ENCODE measurements at places on chromosomes 7 and 10.

- DNase-seq, result no peak
Observed at GRCh38 chr10:73983096-73984047, 14.5 kb upstream of the VCL start.

DNA sequence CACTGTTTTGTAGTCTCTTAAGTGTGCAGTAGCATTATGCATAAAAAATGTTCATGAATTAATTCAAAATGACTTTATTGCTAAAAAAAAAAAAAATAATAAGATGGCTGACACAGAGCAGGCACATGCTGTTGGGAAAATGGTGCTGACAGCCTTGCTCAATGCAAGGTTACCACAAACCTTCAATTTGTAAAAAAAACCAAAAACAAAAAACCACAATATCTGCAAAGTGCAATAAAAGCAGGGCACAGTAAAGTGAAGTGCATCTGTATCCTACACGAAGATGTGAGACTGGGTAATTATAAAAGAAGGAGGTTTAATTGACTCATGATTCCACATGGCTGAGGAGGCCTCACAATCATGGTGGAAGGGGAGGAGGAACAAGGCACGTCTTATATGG is 185.8 kb downstream of the USP6NL start:
- no peak for DNase-seq

DNA sequence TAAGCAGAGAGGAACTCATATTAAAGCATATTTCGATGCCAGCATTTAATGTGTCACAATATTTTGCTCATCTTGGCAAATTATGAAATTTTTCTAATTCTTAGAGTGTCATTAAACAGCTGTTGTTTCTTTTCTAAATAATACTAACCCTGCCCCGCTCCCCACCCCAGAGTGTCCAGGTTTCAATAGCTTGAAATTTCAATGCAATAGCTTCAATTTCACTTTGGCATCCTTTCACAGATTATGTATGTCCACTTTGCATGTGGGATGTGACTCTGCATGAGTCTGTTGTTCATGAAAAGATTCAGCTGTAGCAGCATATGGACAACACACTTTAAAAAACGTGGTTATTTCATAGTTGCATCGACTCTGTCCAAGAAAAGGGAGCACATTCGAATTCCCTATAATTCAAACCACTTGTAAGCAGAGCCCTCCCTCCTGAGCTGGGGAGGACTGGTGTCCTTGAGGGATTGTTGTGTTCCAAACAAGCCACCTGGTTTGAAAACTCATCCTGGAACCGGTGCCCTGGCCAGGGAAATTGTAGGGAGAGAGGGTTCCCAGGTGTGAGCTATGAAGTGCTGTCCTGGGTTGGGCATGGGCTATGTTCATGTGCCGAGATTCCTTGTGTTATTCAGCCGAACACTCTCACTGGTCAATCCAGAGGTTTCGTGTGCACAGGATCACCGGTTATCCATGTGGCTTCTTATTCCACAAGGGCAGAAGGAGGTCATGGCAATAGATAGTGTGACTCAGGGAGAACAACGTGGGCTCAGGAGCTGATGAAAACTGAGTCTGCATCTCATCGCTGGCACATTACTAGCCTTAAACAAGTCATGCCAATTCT is 64.6 kb upstream of the CREB5 start:
- no peak for DNase-seq

DNA sequence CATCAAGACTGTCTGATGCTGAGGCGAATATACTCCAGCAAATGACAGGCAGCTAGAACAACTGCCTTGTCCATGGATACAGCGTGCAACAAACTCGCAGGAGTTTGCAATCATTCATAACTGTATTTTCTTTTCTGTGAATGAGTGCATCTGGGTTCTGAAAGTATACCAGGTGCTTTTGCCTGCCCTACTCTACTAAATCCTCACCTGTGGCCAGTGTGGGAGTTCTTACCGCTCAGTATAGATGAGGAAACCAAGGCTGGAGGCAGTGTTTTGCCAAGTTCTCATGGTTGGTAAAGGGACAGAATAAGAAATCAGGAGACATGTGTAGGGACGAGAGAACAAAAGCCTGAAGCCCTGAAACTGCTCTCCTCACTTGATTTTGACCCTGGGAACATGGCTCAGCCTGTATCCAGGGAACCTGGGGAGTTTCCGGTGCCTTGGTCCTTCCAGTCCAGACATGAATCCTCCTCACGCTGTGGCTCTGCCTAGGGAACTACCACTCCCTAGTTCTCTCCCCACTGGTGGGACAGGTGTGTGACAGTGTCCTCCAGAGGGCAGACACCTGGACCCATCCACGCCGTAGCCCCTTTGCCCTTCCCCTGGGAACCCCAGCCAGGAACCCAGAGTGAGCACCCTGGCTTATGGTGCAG is 142.0 kb downstream of the CDH23 start:
- no peak for DNase-seq

GRCh38 chr7:825386-825785 is 6.9 kb upstream of the SUN1 start:
- DNase-seq, result no peak

DNA sequence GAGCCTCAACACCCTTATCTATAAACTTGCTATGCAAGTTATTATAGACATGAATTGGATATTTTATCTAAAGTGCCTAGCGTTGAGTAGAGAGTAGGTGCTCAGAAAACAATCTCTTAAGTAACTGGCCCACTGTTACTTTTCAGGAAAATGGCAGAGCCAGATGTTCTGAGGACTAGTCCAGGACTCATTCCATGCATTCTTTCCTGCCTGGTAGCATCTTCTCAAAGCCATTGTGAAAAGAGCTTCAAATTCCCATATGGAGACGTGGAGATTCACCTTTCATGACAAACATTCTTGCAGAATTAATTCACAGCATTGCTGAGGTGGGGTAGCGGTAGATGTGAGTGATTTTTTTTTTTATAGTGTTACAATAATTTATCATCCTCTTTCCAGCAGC is 35.9 kb upstream of the ITPRID1 start:
- DNase-seq, result no peak

DNA sequence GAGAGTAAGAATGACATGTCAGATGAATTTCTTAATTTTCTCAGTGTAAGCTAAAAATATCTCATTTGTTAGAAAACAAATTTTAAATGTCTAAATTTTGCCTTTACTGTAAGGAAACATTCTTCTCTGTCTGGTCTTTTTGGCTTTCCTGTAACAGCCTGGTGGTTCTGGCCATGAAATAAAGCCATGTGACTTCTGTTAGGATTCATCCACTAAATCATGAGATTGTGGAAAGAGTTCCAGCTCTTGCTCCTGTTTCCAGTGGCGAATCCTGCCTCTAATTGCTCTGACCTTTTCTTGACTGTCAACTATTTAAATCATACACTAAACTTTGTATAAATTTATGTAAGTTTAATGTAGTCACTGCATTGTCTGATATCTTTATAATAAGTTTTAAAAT is 398.5 kb upstream of the AKR1E2 start:
- DNase-seq, result no peak

DNA sequence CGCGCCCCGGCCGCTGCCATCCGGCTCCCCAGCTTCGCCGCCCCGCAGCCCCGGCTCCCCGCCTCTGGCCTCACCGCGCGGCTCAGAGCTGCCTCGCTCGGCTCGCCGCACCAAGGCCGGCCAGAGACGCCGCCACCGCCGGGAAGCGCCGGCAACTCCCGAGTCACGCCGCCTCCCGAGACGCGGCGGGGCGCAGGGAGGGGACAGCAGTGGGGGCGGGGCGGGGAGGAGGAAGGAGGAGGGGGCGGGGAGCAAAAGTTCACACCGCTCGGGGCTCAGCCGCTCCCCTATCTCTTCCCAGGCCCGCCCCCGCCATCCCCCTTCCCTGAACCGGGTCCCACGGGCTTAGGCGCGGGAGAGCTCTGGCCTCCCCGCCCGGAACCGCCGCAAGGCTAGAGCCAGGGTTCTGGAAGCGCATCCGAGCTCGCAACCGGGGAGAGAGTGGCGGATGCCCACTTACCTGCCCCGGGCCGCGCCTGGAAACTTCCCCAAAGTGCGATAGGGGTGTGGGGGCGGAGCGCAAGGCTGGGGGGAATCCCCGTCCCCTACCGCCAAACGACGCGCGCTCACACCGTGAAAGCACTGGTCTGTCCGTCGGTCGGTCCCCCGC is 1.0 kb downstream of the CHST15 start:
- DNase-seq, result no peak

DNA sequence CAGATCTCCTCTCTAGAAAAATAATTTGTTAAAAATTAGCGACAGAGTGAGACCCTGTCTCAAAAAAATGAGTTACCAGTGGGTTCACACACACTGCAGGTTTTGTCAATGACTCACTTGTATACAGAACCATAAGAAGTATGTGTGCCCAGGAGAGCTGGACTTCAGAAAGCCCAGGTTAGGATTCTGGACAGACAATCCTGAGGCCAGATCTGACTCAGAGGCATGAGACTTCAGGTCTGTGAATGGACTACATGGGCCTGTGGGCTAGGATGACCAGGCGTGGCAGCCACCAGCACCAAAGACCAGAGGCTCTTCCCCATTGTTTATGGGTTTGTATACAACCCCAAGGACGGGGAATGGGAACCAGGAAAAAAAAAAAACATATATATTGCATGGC is 9.3 kb upstream of the ZNF438 start:
- DNase-seq, result no peak

DNA sequence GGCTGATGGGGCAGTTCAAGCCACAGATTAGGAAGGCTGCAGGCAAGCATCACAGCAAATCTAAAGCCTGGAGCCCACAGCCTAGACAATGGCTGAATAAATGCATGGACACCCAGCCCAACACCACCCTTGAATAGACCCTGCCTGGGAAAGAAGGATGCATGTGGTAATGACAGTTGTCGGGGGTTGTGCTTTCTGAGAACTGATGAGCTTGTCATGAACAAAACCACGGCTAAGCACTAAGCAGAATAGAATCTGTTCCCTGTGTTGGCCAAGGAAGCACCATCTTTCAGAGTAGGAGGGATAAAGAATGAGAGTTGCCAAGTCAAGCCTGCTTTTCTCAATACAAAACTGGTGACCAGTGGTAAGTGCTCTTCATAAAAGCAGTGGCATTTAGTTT is 66.1 kb upstream of the JCAD start:
- no peak for DNase-seq

GRCh38 chr7:47346377-47346914 is 235.5 kb downstream of the TNS3 start:
- DNase-seq, result no peak

DNA sequence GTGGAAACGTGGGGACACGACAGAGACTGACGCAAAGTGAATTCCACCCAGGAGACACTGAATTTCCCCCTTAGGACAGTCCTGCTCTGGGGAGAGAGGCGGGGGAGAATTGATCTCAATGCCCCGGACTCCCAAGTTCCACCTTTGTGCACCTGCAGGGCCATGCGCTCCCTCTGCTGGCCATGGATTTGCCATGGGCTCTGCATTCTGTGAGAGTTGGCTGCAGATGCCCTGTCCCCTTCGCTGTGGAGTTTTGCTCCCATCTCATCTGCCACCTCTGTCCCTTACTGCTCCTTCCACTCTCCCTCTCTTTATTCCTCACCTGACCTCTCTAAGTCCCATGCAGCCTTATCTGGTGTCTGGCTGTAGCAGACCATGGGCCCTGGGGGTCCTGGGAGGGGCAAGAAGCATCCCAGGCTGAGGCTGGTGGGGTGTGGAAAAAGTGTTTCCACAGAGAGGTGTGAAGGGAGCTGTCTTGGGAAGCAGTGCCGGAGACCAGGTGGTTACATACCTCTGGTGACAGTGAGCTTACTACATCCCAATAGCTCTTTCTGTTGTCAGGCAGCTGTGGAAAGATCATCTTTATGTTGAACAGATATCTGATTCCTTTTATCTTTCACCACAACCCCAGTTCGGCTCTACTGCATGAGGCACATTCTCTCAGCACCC is 14.3 kb downstream of the GHRHR start:
- peak; percentile 31 for DNase-seq

DNA sequence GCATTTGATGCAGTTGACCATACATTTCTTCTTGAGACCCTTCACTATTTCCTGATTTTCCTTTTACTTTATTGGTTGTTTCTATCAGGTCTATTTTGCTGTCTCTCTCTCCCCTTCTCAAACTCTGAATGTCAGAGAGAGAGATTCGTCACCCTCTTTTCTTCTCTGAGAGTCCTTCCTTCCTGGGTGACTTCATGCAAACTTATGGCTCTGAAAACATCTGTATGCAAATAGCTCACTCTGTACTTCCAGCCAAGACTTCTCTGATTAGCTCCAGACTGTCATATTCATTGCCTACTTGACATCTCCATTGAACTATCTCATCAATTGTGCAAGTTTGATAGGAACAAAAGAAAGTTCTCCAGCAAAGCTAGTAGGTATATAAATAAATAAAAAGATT is 191.7 kb upstream of the KLF6 start:
- DNase-seq, result no peak

- no peak for DNase-seq
Observed at GRCh38 chr7:151553356-151553755, 33.7 kb upstream of the RHEB start.

DNA sequence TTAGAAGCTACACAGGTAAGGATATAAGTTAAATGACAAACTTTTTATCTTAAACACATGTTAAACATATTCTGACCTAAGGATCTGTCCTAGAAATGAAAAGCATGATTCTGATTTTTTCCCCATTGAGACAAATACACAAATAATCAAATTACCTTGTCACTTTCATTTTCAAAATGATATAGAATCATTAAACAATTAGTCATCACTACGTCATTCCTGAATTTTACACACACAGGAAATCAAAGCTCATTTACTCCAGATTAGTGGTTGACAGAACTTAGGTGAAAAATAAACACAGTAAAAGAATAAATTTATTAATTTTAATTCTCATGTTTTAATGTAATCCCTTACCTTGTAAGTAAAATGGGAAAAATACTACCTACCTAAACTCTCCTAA is 89.0 kb downstream of the AASS start:
- no peak for DNase-seq

GRCh38 chr7:94384315-94384714 is 10.4 kb upstream of the COL1A2 start:
- DNase-seq, result no peak

- no peak for DNase-seq
Observed at GRCh38 chr10:5910323-5911100, 20.5 kb downstream of the FBH1 start.

DNA sequence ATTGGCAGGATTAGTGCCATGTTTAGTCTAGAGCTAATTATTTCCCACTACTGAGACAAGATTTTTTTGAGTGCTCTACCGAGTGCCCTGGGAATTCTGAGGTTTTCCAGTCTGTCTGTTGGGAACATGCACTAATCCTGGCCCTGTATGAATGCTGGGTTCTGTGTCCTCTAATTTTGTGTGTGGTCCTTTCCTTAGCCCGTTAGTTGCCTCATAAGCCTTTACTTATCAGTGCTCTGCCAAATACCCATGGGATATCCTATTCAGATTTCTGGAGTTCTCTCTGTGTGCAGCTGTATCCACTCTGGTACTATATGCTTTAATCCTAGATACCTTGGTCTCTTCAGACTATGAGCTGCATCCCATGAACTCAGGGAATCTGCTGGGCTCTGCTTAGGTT is 13.1 kb downstream of the CSGALNACT2 start:
- no peak for DNase-seq

GRCh38 chr10:93535293-93535692 is 31.2 kb upstream of the FFAR4 start:
- no peak for DNase-seq

DNA sequence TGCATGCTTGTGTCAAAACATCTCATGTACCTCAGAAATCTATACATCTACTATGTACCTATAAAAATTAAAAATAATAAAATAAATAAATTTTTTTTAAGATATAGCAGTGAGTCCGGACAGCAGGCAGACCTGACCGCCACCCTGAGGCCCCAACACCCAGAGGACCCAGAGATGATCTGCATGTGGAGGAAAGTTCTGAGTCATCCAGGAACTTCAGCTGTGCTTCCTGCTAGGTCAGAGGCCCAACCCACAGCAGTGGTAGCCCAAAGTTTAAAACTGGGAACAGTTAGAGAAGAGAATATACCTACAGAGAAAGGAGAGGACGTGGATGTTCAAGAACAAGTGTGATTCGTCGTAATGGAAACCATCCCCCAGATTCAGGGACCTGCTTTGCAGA is 683.7 kb upstream of the NRP1 start:
- no peak for DNase-seq

All from activated CD4-positive, alpha-beta T cell treated with anti-CD3 and anti-CD28 coated beads, Interleukin-2, amount 10 ng/mL, durations not matched to agents 7 days and 5 days (primary cell).